ENCODE measurements at places on chromosomes 1 and 21. TPM values are rescaled to one million over a fixed set of nuclear protein-coding genes. Genes with fewer than 3 reads are reported as not detected.

DNA sequence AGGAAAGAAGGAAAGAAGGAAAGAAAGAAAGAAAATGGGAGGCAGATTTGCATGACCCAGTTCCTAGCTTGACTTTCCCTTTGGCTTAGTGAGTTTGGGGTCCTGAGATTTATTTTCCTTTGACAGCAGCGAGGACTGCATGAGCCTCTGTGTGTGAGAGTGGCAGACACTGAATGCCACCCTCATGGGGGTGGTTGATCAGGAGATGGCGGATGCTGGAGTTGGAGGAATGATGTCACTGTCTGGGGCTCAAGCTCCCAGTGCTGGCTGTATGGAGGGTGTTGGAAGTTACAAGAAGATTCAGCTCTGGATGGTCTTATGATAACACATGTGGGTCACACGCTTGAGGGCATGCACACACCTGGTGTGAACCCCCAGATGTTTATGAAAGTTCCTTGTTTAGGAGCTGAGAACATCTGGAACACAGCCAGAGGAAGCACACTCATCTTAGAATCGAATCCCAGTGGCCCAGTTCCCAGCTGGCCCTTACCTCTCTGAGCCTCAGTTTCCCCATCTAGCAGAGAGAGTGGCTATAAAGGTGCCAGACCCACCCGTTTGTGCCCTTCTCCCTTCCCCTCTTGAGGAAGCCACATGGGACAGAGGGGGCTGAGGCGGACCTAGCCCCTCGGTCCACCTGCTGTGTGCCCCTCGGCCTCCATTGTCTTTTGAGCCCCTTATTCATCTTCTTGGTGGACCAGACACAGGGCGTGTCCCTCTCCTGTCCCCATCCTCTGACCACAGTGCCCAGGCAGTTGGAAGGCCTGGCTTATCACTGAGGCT lies 5.7 kb downstream of the PADI4 start:
- no peak overlapping the region for H3K27ac ChIP-seq
- no peaks in the 10 kb centered on the region for H3K4me1 ChIP-seq
- H3K27me3 ChIP-seq, result peaks cover 9% of the 10 kb centered on the region
- no peak for DNase-seq

- peak overlapping the region; percentile 84 for H3K4me3 ChIP-seq
- peaks cover 3% of the 10 kb centered on the region for H3K27me3 ChIP-seq
- peaks cover 60% of the 10 kb centered on the region for H3K36me3 ChIP-seq
Observed at GRCh38 chr1:169707912-169708604, 3.4 kb downstream of the SELL start.

DNA sequence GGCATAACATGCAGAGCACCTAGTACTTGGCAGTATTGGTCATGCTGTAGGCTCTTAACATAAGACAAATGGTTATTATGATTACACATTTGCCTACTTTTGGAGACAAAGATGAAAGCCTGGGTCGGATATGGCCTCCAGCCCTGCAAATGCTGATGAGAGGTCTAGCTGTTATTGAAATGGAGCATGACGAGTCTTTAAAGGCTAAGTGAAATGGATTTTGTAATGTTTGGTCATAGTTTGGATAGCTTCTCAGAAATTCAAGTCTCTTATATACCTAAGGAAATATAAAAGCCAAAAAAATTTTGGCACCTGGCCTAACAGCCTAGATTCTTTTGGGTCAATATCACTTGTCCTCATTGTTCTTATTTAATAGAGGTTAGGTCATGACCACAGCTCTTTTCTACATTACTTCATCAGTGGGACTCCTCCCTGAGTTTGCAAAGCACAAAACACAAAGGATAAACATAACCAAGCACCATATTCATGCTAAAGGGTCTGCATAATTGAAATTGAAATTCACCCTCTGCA lies 69.2 kb upstream of the WLS start:
- no peaks in the 10 kb centered on the region for H3K27me3 ChIP-seq
- H3K36me3 ChIP-seq, result no peaks in the 10 kb centered on the region
- H3K4me1 ChIP-seq, result no peaks in the 10 kb centered on the region

Gene YBX1
- 575 TPM for total RNA-seq

Gene ARID4B
- 54.1 TPM for total RNA-seq

Data from activated CD4-positive, alpha-beta memory T cell treated with anti-CD3 and anti-CD28 coated beads, Interleukin-2, amount 10 ng/mL, durations not matched to agents 7 days and 5 days (primary cell).